ENCODE measurements at places on chromosomes 12 and 14.
A peak's percentile ranks its signal among the peaks of the same experiment; 100 is the strongest.

- DNase-seq: no peak
These were observed 35.5 kb upstream of the PRPF39 start for GRCh38 chr14:45048385-45048784.

GRCh38 chr14:93686268-93686667 is 102.0 kb downstream of the PRIMA1 start:
- DNase-seq: no peak

DNA sequence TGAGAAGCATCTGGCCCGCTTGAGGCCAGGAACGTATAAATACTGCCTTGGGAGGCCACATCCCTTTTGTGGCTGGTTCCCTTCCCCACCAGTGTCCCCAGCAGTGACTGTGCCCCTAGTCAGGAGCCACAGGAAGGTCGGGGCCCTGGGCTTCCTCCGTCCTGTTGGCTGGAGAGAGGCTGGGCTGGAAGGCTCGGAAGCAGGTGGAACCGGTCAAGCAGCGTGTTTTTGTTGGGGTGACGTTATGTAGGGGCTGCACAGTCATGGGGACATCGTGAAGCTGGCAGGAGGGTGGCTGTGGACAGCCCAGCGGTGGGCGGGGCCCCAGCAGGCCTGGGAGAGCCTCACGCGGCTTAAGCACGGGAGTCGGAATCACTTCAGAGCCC is 10.1 kb downstream of the XRCC3 start:
- DNase-seq: no peak

GRCh38 chr12:93829016-93829415 is 151.8 kb downstream of the CRADD start:
- no peak for DNase-seq

- no peak for DNase-seq
These were observed 39.5 kb downstream of the FOXN3 start for GRCh38 chr14:89377544-89377943.

DNA sequence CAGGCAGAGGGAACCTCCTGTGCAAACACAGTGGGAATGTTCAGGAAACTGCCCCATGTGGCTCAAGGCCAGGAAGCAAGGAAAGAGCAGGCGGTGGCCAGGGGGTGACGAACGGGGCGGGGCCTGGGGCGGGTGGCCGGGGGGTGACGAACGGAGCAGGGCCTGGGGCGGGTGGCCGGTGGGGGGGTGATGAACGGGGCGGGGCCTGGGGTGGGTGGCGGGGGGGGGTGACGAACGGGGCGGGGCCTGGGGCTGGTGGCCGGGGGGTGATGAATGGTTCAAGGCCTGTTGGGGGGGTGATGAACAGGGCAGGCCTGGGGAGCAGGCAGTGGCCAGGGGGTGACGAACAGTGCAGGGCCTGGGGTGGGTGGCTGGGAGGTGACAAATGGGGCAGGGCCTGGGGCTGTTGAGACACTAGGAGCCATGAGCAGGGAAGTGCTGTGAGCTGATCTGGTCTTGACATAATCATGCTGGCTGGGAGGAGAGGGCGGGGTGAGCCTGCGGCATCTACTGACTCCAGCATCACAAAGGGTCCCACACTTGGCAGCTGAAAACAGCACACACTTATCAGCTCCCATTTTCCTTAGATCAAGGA is 62.7 kb upstream of the FBRSL1 start:
- no peak for DNase-seq

- DNase-seq: no peak
These were observed 82.7 kb upstream of the RPL10L start for GRCh38 chr14:46734286-46734685.

DNA sequence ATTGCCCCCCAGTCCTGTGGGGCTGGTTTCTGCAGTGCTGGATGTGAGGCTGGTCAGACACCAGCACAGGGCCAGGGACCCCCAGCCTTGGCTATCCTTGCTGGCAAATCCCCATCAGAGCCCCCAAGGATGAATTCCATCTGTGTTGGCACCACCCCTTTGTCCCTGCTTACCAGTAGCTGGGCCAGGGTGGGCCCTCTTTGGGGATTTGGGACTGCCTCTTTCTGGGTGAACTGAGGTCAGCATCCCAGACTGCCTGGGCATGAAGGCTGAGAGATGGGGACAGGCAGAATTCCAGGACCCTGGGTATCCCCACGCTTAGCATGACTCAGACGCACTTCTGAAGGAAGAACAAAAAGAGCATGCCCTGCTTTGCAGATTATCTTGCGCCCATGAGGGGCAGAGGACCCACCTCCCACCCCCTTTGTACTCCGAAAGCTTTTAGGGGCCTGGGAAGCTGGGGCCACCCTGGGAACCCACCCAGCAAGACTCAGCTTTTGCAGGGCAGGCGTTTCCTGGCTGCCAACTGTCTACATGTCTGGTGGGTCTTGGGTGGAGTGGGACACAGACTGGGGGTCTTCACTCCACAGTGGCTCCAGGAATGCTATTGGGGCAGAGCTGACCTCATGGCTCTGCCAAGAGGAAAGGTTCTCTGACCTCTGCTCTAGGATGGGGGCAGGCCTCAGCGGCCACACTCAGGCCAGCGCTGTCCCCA is 26.8 kb downstream of the RFLNA start:
- no peak for DNase-seq

- peak; percentile 85 for DNase-seq
These were observed 16.7 kb downstream of the KMT2D start for GRCh38 chr12:49043856-49044258.

DNA sequence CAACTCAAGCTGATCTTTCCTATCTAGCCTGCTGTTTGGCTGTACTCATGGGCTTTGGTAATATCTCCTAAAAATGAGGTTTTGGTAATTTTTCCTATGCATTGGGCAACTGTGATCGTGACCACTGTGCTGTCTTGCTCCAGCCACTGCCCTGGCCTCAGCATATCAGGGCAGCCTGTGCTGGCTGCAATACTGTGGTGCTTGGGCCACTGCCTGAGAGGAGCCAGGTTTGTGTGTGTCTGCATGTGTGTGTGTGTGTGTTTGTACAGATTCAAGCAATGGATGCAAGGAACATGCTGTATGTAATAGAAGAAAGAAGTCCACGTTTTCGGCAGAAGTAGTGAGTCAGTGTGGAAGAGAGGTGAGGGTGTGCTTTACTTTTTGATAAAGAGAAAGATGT is 13.0 kb downstream of the ERG28 start:
- peak; percentile 31 for DNase-seq

All from DMS53 (cell line).